ENCODE measurements at places on chromosomes 6 and 20. TPM values are rescaled to one million over a fixed set of nuclear protein-coding genes. Genes with fewer than 3 reads are reported as not detected.
A peak's percentile ranks its signal among the peaks of the same experiment; 100 is the strongest.

The TUBB2B gene
- polyA plus RNA-seq: 29.8 TPM

DNA sequence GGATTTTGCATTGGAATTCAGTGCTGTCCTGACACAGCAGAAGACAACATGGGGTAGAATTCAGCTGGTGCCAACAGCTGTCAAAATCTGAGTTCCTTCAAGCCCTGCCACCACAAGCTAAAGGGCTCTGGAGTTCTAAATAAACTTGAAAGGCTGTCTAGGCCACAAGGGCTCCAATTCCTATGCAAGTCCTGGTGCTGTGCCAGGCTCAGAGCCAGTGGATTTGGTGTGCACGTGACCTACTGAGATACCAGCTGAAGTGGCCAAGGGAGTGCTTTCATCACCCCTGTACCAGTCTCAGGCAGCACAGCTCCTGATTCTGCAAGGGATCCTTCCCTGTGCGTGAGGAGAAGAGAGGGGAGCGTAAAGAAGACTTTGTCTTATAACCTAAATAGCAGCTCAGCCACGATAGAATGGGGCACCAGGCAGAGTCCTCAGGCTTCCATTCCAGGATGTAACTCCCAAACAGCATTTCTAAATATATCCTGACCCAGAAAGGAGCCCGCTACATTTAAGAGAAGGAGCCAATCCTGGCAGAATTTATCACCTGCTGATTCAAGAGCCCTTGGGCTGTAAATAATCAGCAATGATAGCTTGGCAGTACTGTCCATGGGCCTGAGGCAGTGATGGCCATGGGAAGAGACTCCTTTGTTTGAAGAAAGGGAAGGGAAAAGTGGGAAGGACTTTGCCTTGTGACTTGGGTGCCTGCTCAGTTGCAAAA lies 881.2 kb upstream of the EPHA7 start:
- no peaks in the 10 kb centered on the region for H3K36me3 ChIP-seq
- no peaks in the 10 kb centered on the region for H3K27me3 ChIP-seq

DNA sequence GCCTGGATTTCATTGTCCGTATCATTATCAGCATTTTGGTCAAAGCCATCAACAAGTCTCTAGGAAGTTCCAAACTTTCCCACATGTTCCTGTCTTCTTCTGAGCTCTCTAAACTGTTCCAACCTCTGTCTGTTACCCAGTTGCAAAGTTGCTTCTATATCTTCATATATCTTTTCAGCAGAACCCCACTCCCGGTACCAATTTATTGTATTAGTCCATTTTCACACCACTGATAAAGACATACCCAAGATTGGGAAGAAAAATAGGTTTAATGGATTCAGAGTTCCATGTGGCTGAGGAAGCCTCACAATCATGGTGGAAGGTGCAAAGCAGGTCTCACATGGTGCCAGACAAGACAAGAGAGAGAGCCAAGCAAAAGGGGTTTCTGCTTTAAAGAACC lies 293.2 kb downstream of the EPM2A start:
- H3K27ac ChIP-seq: no peak overlapping the region
- no peaks in the 10 kb centered on the region for H3K27me3 ChIP-seq
- H3K36me3 ChIP-seq: no peaks in the 10 kb centered on the region
- no peak for DNase-seq

DNA sequence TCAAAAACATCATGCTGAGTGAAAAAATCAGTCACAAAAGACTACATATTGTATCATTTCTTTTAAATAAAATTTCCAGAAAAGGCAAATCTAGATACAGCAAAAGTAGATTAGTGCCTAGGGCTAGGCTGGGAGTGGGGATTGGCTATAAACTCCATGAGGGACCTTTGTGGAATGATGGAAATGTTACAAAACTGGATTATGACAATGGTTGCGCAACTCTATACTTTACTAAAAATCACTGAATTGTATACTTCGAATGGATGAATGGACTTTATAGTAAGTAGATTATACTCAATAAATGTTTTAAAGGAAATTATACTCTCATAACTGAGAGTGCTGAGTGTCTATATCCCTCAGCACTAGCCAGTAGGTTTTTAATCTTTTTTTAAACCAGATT lies 4.3 kb downstream of the HMGN3 start:
- no peaks in the 10 kb centered on the region for H3K36me3 ChIP-seq
- no peak for DNase-seq
- H3K27me3 ChIP-seq: no peaks in the 10 kb centered on the region
- no peak overlapping the region for H3K27ac ChIP-seq

The LRRC1 gene
- 8.9 TPM for polyA plus RNA-seq

GRCh38 chr20:59802018-59802417 lies 131.4 kb downstream of the SYCP2 start:
- no peaks in the 10 kb centered on the region for H3K27me3 ChIP-seq
- H3K27ac ChIP-seq: no peak overlapping the region
- H3K36me3 ChIP-seq: no peaks in the 10 kb centered on the region

DNA sequence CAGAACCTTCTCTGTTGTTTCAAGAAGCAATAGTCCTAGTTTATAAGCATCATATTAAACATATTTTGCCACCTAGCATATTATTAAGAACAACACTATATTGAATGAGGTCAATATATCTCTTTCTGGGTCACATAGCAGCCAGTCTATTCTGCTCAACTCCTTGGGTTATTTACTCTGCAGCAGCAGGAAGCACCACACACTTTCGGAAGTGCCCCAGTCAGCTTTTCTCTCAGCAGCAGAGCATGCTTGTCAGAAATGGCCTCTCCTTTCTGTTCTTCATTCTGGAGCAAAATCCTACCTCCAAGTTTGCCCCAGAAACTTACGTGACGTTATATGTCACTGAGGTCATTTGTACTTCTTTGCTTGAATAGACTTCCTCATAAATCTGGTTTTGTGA lies 22.7 kb downstream of the CFAP206 start:
- H3K36me3 ChIP-seq: no peaks in the 10 kb centered on the region
- DNase-seq: no peak
- no peaks in the 10 kb centered on the region for H3K27me3 ChIP-seq
- no peak overlapping the region for H3K4me3 ChIP-seq
- no peaks in the 10 kb centered on the region for H3K4me1 ChIP-seq

- no peak overlapping the region for H3K4me3 ChIP-seq
- no peak overlapping the region for H3K27ac ChIP-seq
- H3K27me3 ChIP-seq: no peaks in the 10 kb centered on the region
- H3K36me3 ChIP-seq: no peaks in the 10 kb centered on the region
Measured at GRCh38 chr6:39128106-39128505, 13.1 kb upstream of the SAYSD1 start.

The TUBB1 gene
- polyA plus RNA-seq: not detected

GRCh38 chr6:79635232-79635543 lies 4.1 kb downstream of the SH3BGRL2 start:
- H3K36me3 ChIP-seq: no peaks in the 10 kb centered on the region
- no peak overlapping the region for H3K4me3 ChIP-seq
- peaks cover 19% of the 10 kb centered on the region for H3K4me1 ChIP-seq
- H3K27ac ChIP-seq: no peak overlapping the region
- H3K27me3 ChIP-seq: no peaks in the 10 kb centered on the region
- no peak for DNase-seq

GRCh38 chr6:7681449-7681848 lies 44.5 kb upstream of the BMP6 start:
- no peaks in the 10 kb centered on the region for H3K4me1 ChIP-seq
- H3K27ac ChIP-seq: no peak overlapping the region

DNA sequence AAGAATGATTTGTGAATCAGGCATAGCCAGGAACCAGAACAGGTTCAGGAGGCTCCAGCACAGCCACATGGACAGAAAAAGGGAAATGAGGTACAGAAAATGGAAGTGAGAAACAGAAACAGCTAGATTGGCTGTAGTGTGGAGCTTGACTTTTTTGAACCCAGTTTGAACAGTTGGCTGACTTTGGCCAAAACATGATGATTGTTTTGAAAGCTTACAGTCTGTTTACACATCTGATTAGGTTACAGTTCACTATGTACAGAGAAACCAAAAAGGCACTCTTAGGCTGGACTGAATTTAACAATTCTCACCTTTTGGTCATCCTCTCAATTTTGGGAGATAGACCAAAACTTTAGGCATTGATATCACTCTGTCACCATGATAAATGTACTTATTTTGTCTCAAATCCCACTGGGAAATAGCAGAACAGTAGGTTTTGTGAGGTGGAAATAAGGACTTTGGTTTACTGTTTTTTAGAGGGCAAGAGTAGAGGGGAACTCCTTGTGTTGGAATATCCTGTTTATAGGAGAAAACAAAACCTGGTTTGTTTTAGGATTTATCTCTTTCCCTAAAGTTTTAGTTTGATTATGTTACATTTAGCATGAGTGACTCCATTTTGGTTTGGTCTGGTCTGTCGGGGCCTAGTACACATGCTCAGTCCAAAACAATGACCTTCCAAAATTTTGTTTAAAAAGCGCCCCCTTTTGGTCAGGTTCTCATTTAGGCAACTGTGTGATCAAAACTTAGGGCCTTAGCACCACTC lies 123.1 kb downstream of the OLIG3 start:
- no peaks in the 10 kb centered on the region for H3K4me1 ChIP-seq
- H3K36me3 ChIP-seq: no peaks in the 10 kb centered on the region
- H3K27me3 ChIP-seq: no peaks in the 10 kb centered on the region
- H3K4me3 ChIP-seq: no peak overlapping the region
- no peak for DNase-seq

DNA sequence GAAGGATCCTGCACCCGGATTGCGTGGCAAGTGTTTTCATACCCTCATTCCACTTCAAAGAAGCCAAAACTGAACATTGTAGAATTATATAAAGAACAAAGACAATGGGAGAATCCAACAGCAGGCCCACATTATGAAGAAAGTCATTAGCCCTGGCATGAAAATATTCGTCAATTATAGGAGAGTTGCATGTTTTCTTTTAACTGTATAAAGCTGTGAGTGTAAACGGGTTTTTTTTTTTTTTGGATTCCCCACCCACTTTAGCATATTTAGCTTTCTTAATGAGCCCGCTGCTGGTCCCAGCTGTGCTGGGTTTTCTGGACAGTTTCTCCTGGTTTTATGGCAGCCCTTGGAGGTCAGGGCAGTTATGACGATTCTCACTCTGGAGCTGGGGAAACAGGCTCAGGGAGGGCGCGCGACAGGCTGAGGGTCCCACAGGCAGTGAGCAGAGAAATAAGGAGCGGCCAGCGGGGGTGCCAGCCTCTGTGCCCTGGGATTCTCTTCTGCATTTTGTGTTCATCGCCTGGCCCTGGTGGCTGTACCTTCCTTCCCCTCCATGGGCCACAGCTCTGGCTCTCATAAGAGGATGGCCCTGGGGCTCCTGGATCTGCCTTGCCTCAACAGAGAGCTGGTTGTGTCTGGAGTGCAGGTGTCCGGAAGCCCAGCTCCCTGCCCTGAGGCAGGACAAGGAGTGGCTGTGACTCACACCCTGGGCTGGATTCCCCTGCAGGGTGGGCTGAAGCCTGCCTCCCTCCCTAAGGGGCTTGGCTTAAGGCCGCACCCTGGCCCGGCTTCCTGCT lies 24.1 kb upstream of the SULF2 start:
- no peak overlapping the region for H3K27ac ChIP-seq
- peaks cover 17% of the 10 kb centered on the region for H3K27me3 ChIP-seq

The RIOK1 gene
- 13.4 TPM for polyA plus RNA-seq

DNA sequence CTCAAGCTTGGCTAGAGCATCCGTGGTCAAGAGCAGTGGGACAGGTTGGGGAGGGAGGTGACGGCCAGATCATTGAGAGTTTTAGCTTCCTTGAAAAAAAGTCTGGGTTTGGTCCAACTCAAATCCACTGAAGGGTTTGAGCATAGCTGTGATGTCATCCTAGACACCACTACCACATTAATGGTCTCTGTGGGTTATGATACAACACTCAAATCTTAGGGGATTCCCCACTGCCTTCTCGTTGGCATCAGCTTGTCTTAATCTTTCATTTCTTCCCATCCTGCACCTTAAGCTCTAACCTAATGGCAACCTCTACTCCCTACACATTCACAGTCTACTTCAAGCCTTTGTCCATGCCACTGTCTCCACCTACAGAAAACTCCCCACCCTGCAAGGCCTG lies 77.3 kb downstream of the BMP6 start:
- H3K4me3 ChIP-seq: no peak overlapping the region
- peaks cover 9% of the 10 kb centered on the region for H3K4me1 ChIP-seq
- no peaks in the 10 kb centered on the region for H3K36me3 ChIP-seq
- H3K27ac ChIP-seq: no peak overlapping the region

- H3K4me3 ChIP-seq: no peak overlapping the region
- no peaks in the 10 kb centered on the region for H3K36me3 ChIP-seq
- peak; percentile 7 for DNase-seq
- H3K27ac ChIP-seq: no peak overlapping the region
Measured at GRCh38 chr20:63457737-63458136, 14.7 kb downstream of the KCNQ2 start.

The PACSIN1 gene
- polyA plus RNA-seq: 12.1 TPM

DNA sequence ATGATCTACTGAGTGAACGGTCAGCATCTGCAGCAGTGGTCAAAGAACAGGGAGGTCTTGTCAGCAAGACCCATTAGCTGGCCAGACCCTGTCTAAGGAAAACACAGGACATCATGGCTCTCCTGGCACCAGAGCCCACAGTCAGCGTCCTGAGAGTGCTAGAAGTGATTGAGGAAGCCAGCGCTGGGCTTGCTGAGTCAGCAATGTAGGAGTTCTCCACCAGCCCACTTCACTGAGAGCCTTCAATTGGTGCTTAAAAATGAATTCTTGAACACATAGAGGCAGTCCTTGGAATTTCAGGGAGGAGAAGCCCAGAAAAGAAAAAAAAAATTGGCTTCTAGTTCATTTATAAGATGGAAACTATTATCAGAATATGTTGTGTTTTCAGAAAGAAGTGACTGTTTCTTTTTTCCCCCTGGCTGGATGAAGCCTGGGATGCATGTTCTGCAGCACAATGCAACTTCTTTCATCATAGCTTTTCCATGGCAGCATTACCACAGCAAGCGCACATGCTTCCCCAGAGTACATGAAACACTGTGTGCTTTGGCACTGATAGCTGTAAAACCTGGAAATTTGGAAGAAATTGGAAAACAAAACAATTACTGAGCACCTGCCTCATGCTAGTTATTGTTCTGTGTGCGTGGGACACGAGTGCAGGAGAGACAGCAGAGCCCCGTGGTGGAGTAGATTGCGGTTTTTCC lies 899.9 kb downstream of the C6orf118 start:
- no peak overlapping the region for H3K27ac ChIP-seq
- no peak for DNase-seq
- no peak overlapping the region for H3K4me3 ChIP-seq

GRCh38 chr6:80771941-80772340 lies 665.5 kb downstream of the BCKDHB start:
- no peaks in the 10 kb centered on the region for H3K36me3 ChIP-seq
- DNase-seq: peak; percentile 48

The KAT14 gene
- 24.7 TPM for polyA plus RNA-seq

The SLC17A4 gene
- polyA plus RNA-seq: not detected

DNA sequence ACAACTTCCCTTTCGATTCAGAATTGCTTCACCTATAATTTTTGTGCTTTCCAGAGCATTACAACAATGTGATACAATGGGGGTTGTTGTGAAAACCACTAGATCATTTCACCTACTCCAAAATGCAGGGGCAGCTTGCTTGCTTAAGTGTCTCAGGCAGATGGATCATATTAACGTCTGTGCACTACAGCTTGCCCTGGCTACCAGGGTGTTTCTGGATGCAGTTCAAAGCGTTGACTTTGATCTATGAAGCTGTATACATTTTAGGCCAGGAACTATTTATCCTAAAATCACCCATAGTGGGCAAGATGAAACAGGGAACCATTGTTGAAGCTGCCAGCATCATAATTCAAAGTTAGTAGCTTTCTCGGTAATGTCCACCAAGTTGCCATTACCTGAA lies 339.5 kb upstream of the HSF2 start:
- H3K4me1 ChIP-seq: no peaks in the 10 kb centered on the region
- no peak for DNase-seq
- H3K27ac ChIP-seq: no peak overlapping the region
- no peaks in the 10 kb centered on the region for H3K27me3 ChIP-seq
- no peaks in the 10 kb centered on the region for H3K36me3 ChIP-seq

All from cardiac muscle cell (in vitro differentiated cells and primary cell).